HFFc6 (cell line): ENCODE measurements at places on chromosomes 16 and 17. TPM values are rescaled to one million over a fixed set of nuclear protein-coding genes. Genes with fewer than 3 reads are reported as not detected.

Gene NACA2
- total RNA-seq, result not detected in 3 replicates

Gene PRSS33
- total RNA-seq, result not detected in 3 replicates

Gene MTSS2
- total RNA-seq, result 77.2 to 96.1 TPM (median 89.1 TPM) in 3 replicates

Gene LGALS9B
- not detected in 3 replicates for total RNA-seq

Gene CACNG3
- total RNA-seq, result not detected in 3 replicates

Gene UBN1
- 23.3 to 26.2 TPM (median 23.5 TPM) in 3 replicates for total RNA-seq

Gene G6PC1
- total RNA-seq, result not detected in 2 replicates

Gene BRICD5
- total RNA-seq, result 1.8 to 2.7 TPM (median 2.2 TPM) in 3 replicates

Gene ETV4
- 3.7 and 6.9 TPM in 2 replicates for total RNA-seq

Gene KCNG4
- not detected in 3 replicates for total RNA-seq

DNA sequence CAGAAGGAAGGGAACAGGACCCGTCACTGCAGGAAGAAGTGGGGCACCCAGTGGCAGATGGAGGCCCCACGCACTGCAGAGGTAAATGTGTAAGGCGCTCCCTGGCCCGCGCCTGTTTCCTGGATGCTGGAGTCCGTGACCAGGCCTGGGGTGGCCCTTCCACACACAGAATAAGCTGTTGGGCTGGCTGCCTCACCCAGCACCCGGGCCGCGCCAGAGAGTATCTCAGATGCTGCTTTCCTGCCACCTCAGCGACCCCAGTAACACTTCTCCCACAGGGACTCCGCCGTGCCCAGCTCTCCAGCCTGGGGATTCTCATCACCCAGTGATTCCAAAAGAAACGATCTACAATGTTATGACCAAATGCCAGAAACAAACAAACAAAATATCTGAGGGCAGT, 1993.1 kb downstream of the TP53TG3F start:
- DNase-seq, result no peak

DNA sequence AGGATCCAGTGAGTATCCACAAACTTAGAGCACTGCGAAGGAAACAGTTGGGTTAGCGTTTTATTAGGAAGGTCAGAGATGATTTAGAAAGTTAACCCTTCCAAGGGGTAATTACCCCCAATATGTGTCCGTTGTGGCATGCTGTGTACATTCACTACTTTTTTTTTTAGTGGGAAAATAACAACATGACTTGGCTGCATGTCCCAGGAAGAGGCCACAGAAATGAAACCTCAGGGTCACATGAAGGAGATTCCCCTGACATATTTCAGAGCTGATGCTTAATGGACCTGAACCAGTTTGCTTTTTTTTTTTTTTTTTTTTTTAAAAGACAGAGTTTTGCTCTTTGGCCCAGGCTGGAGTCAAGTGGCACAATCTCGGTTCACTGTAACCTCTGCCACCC, 167.5 kb downstream of the PRKCA start:
- no peak for DNase-seq

GRCh38 chr17:41496803-41497484, 7.2 kb upstream of the KRT36 start:
- DNase-seq, result peak; percentile 85

- no peak for DNase-seq
Observed at GRCh38 chr17:29954405-29954804, 13.0 kb downstream of the EFCAB5 start.

DNA sequence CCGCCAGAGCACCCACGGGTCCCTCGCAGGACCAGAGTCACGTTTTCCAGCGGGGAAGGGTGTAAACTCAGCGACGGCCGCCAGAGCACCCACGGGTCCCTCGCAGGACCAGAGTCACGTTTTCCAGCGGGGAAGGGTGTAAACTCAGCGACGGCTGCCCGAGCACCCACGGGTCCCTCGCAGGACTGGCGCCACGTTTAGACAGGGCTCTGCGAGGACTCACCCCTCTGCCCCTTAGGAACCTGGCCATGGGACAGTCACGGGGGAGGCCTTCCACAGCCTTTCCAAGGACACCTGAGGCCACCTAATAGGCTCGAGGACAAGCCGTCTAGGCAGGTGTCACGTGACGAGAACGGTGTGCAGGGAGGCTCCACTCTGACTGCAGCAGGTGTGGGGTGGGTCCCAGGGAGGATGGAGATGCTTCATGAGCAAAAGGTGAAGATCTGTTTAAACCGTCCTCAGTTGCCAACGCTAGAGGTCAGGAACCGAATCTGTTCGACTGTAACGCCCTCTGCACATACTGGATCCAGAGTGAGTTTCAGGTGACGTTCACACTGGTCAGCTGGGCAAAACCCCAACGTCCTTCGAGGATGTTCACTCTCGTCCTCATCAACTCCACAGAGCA, 48.0 kb upstream of the METRNL start:
- DNase-seq, result no peak

DNA sequence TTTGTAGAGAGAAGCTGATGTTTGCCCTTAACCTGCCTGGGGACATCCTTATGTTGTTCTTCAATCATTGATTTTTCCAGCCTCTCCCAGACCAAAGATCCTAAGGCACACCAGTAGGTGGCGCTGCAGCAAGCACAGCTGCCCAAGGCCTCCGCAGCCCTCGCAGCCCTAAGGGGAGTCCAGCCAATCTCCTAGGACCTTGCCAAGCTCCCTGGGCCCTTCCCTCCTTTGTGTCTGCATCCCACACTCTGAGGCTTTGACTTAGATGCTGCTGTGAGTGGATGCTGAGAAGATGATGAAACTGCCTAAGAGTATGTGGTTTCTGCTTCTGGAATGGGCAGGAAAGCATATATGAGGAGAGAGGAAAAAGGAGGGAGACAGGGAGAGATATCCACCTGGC, 47.1 kb downstream of the SPACA3 start:
- no peak for DNase-seq

- DNase-seq, result no peak
Observed at GRCh38 chr16:74758801-74759200, 15.8 kb downstream of the FA2H start.

GRCh38 chr16:30533748-30534367, 800 bp downstream of the ZNF747 start:
- no peak for DNase-seq

DNA sequence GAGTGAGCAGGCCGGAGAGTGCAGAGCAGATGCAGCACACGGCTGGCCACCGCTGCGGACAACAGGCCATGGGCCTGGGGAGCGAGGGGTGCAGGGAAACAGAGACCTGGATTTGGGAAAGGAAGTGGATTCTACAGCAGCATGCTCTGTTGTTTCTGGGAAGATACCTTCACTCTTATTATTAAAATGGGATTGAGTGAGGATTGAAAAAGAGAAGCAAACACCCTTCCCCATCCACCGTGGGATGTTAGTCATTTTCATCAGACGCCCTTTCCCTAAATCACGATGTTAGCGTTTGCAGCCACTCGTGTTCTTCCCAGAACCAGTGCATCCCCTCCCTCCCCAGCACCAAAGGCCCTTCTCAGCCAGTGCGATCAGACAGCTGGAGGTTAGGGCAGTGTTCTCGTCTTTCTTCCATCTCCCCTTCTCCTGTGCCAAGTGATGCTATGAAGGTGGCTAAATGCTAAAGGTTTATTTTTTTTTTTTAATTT, 196.5 kb upstream of the CHMP6 start:
- DNase-seq, result no peak

GRCh38 chr17:72122010-72122764, 1.4 kb downstream of the SOX9 start:
- no peak for DNase-seq

GRCh38 chr16:67674851-67675578, 8.4 kb downstream of the C16orf86 start:
- no peak for DNase-seq

GRCh38 chr16:85243308-85243707, 131.0 kb upstream of the CIBAR2 start:
- DNase-seq, result no peak

DNA sequence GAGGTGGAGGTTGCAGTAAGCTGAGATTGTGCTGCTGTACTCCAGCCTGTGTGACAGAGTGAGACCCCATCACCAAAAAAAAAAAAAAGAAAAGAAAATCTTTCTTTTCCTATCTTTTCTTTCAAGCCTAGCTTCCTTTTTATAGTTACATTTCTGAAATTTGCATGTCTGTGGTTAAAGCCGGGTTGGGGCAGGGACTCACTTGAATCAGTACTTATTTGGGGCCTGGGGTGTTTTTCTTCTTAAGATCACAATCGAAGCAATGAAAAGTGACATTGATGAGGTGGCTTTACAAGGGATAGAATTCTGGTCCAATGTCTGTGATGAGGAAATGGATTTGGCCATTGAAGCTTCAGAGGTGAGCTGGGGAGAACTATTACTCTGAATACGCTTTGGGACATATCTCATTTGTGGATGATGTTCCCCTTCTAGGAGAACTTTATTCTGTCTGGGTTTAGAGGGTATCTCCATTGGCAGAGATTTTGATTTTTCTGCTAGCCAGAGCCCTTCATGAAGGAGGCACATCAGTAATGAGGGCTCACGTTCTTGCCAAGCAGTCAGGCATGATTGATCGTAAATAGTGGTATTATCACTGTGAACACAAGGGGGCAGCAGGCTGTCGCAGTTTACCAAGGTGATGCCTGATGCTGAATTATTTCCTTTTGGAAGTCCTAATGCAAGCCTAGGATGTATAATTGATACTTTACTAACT, 14.3 kb downstream of the KPNB1 start:
- peak; percentile 48 for DNase-seq

DNA sequence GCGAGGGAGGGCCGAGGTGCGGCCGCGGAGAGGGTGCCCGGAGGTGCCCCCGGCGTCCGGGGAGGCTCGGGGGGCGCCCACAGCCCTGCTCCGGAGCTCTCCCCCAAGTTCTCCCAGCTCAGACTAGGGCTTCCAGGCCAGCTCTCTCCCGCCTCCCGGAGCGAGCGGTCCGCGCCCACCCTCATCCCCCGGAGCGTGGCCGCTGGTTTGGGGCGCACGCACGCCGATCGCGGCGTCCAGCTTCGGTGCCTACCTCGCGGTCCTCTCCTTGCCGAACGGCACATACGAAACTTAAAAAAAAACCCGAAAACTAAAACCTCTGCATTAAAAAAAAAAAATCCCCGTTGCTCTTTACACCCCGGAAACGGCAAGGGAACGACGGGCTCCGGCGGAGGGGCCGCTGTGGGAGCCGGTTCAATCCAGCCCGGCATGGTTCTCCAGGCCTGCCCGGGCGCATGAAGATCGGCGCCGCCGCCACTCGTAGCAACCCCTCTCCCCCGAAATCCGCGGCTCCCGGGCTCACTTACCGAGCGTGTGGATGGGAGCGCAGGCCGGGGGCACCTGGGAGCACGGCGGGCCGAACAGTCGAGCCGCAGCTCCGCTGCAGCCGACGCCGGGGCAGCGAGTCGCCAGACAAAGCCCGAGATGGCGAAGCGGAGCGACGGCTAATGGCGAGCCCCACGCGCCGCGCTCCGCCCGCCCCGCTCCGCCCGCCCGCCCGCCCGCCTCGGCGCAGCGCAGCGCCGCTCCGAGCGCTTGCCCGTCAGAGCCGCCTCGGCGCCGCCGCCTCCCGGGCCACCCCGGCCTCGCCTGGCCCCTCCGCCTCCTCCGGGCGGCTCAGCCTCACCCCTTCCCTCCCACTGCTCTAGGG, 973 bp upstream of the UBTF start:
- no peak for DNase-seq

GRCh38 chr17:4728124-4728523, 3.1 kb upstream of the MED11 start:
- DNase-seq, result no peak

DNA sequence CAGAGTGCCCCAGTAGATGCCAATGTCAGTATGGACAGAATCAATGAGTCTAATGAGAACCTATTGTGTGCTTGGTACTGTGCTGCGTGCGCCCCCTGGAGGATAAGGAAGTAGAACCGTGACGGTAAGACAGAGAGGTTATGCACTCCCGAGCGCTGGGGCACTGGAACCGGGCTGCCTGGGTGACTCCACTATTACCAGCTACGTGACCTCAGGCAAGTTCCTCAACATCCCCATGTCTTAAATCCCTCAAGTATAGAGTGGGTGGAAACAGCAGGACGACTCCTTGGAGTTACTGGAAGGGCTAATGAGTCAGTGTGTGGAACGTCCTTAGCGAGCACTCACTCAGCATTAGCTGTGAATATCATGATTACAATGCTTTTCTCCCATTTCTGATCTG, 16.2 kb downstream of the CHST4 start:
- DNase-seq, result no peak

DNA sequence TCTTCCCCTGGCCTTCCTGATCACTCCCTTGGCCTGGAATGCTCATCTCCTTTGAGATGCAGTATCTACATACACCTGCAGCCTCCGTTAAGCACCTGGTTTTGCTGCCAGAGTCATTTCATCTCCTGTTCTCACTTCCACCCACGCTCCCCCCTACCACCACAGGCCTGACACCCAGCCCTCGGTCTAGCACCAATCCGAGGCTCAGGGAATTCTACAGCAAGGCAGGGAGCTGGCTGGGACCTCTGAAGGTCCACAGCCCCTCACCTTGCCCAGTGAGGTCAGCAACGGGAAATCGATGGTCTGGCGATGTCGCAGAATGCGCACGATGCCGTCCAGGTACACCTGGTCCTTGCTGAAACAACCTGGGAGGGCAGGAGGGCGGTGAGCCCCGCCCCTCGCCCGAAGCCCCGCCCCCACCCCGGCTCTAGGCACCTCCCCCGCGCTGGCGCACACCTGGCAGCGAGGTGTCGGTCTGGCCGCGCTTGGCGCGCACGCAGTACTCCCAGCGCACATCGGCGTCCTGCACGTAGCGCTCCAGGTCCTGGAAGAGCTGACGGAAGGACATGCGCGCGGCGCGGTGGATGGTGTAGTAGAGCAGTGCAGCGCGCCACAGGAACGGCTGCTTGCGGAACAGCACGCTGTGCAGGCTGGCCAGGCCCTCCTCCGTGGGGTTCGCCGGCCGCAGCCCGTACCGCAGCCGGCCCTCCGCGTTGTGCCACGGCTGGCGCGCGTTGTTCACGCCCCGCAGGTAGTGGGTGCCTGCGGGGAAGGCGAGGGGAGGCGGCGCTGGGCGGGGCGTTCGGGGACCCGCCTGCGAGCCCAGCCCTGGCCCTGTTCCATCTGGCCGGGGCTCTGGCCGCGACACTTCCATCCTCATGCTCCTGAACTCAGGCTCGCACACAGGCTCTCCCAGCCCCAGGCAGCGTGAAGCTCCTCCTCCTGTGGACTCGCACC, 5.7 kb downstream of the MATCAP1 start:
- DNase-seq, result no peak

DNA sequence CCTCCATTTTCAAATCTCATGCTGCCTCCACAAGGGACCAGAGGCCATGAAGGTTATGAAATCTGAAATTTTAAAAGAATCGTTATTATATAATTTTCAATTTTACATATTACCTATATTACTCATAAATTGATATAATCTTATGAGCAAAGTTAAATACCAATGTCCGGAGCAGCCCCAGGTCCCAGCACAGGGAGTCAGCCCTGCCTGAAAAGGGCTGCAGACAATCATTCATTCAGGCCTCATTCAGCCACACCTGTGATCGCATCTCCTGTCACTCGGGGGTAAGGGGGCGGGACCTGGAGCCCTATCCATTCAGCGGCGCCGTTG, 172.5 kb downstream of the AHSP start:
- DNase-seq, result no peak

DNA sequence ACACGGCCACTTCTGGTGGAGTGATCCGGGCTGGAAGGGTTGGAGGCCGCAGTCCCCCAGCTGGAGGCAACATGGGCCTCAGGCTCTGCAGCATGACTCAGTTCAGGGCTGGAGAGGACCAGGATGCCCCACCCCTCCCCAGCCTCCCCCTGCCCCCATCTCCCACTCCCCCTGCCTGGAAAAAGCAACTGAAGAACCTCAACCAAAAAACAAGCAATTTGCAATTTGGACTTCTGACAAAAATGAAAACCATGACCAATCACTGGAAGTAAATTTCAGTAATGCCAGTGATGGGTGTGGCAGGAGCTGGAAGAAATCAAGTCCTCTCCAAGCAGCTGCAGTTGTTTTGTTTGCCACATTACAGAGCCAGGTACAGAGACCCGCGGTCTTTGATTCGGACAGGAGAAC, 6.6 kb upstream of the MIF4GD start:
- peak; percentile 68 for DNase-seq

- peak; percentile 65 for DNase-seq
Observed at GRCh38 chr17:82013341-82013740, 9.3 kb downstream of the CENPX start.
